ENCODE measurements at places on chromosomes 1 and 21.

- peaks cover 5% of the 10 kb centered on the region for H3K4me1 ChIP-seq
- peaks cover 19% of the 10 kb centered on the region for H3K36me3 ChIP-seq
- H3K27me3 ChIP-seq = no peaks in the 10 kb centered on the region
- DNase-seq = no peak
- H3K27ac ChIP-seq = no peak overlapping the region
- H3K4me3 ChIP-seq = no peak overlapping the region
Measured at GRCh38 chr1:202572867-202573266, 137.4 kb downstream of the SYT2 start.

- H3K4me3 ChIP-seq = no peak overlapping the region
- no peak for DNase-seq
- H3K27ac ChIP-seq = no peak overlapping the region
- no peaks in the 10 kb centered on the region for H3K36me3 ChIP-seq
- peaks cover 4% of the 10 kb centered on the region for H3K27me3 ChIP-seq
- no peaks in the 10 kb centered on the region for H3K4me1 ChIP-seq
Measured at GRCh38 chr1:227192163-227192562, 126.1 kb downstream of the CDC42BPA start.

DNA sequence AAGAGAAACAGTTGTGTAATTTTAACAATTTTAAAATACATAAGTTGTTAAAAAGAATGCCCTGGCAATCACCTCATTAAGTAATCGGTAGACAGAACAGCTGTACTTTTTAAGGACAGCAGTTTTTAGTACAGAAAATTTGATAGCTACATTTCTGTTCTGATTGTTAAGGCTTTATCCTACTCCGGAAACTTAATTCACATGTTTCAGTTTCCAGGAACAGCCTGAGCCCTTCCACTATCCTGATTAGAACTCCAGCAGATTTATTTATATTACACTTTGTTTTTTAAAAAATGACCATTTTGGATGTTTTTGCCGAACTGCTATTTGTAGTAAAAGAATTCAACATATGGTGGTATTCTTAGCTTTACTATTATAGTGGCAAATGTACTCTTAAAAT, 8.7 kb downstream of the PRRC2C start:
- peak overlapping the region; percentile 51 for H3K4me3 ChIP-seq
- no peak for DNase-seq
- peaks cover 83% of the 10 kb centered on the region for H3K4me1 ChIP-seq
- H3K27ac ChIP-seq = peak overlapping the region; percentile 47
- no peaks in the 10 kb centered on the region for H3K27me3 ChIP-seq

DNA sequence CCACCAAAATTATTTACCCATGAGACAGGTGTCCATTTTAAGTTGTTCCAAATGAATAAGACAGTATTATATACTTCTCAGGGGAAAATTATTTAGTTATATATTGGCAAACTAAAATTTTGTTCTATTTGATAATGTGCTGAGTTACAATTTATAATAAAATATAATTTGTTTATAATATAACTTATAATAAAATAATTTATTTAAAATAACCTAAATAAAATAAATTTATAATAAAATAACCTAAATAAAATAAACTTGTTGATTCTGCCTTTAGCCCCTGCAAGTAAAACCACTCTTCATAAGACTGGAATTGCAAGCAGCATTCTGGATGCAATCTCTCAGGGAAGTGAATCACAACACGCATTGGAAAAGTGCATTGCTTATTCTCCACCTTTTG, 69.6 kb downstream of the RAVER2 start:
- DNase-seq = no peak
- no peaks in the 10 kb centered on the region for H3K27me3 ChIP-seq
- no peaks in the 10 kb centered on the region for H3K4me1 ChIP-seq
- no peak overlapping the region for H3K4me3 ChIP-seq

DNA sequence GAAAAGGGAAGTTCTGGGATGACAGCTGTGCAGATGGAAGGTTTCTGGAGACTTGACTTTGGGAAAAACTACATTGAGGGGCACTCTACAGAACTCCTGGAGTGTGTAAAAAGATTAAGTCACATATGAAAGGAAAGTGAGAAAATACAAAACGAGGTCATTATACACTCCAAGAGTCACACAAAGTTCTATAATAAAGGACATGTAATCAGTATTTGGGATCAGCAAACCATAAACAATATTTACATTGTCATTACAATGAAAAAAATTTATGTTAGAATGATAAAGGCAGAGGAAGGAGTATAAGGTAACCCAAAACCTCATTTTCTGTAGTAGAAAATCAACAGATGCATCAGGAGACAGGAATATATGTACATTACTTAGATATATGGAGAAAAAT, 22.8 kb downstream of the NUP133 start:
- H3K4me3 ChIP-seq = no peak overlapping the region
- no peaks in the 10 kb centered on the region for H3K27me3 ChIP-seq
- H3K27ac ChIP-seq = no peak overlapping the region
- H3K36me3 ChIP-seq = peaks cover 35% of the 10 kb centered on the region
- no peak for DNase-seq

DNA sequence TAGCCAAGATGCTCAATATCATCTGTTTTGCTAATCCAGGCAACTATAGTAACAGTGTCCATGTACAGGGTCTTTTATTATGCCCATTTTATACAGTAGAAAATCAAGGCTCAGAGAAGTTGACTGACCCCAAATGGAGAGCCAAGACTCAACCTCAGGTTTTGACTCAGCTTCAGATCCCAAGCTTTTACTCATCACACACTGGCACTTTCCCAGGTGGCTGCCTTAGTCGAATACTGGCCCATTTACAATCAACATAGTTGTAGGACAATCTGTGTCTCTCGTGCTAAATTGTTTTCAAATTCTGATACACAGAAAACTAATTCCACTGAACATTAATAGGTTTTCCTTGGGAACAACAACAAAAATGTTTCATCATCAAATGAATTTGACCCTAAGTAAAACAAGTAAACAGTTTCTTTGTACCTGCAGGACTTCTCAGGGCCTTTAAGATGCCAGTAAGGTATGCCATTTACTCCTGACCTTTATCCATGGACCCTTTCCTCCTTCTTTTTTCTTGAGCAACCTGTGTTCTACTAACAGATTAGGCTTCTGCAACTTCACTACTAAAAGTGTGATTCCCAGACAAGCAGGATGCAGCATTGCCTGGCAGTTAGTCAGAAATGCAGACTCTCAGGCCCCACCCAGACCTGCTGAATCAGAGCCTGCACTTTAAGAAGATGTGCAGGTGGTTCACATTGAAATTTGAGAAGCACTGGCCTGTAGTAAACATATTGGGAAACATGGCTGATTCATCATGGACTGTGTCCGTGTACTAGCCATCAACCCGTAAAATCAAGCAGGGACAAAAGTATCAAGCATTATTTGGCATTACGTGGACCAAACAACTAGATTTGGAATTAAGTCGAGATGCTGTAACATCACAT, 128.8 kb downstream of the RRAGC start:
- no peak for DNase-seq
- H3K4me1 ChIP-seq = no peaks in the 10 kb centered on the region
- peaks cover 78% of the 10 kb centered on the region for H3K27me3 ChIP-seq
- H3K4me3 ChIP-seq = no peak overlapping the region
- H3K36me3 ChIP-seq = no peaks in the 10 kb centered on the region
- H3K27ac ChIP-seq = no peak overlapping the region

DNA sequence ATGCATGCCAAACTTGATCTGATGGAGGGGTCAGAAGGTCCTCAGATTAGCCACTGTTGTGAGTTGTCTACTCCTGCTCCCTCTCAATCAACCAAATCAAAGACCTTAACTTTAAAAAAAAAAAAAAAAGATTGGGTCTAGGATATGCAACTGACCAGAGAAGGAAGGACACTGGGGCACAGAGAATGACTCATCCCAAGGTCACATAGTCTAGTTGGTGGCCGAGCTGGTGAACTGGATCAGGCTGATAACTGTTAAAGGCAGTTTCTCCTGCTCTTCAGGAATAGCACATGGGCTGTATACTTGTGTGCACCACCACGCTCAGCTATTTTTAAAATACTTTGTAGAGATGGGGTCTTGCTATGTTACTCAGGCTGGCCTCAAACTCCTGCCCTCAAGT, 14.8 kb upstream of the S100A7 start:
- no peak overlapping the region for H3K27ac ChIP-seq
- no peaks in the 10 kb centered on the region for H3K4me1 ChIP-seq
- no peak for DNase-seq
- peaks cover 50% of the 10 kb centered on the region for H3K27me3 ChIP-seq
- H3K4me3 ChIP-seq = no peak overlapping the region

GRCh38 chr1:244352156-244352830, 99.4 kb downstream of the ADSS2 start:
- peaks cover 4% of the 10 kb centered on the region for H3K36me3 ChIP-seq
- H3K4me1 ChIP-seq = peaks cover 15% of the 10 kb centered on the region
- no peak overlapping the region for H3K27ac ChIP-seq
- no peak overlapping the region for H3K4me3 ChIP-seq

DNA sequence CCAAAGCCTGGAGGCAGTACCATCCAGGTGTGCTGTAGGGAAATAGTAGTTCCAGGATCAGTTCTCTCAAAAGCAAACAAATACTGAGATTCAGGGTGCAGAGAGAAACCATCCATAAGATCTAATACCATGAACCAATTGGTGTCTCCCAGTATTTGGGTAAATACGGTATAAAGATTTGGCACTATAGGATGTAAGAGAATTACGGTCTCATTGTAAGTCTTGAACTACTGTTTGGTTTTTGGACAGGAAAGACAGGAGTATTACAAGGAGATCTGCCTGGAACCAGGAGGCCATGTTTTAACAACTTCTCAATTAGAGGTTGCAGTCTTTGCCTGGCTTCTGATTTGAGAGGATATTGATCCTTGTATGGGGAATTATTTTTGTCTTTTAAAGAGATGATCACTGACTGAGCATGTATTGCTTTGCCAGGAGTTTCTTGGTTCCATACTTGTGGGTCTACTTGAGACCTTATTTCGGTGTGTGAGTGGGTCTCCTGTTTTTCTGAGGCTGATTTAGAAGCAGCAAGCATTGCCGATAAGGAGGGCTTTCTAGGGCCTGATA, 10.2 kb downstream of the AADACL4 start:
- H3K4me3 ChIP-seq = no peak overlapping the region
- no peak for DNase-seq
- H3K27me3 ChIP-seq = peaks cover 18% of the 10 kb centered on the region
- no peak overlapping the region for H3K27ac ChIP-seq
- peaks cover 6% of the 10 kb centered on the region for H3K4me1 ChIP-seq
- no peaks in the 10 kb centered on the region for H3K36me3 ChIP-seq

GRCh38 chr1:26733982-26734381, 38.2 kb downstream of the ARID1A start:
- peaks cover 19% of the 10 kb centered on the region for H3K4me1 ChIP-seq
- H3K27ac ChIP-seq = peak overlapping the region; percentile 43
- DNase-seq = no peak
- no peaks in the 10 kb centered on the region for H3K27me3 ChIP-seq

DNA sequence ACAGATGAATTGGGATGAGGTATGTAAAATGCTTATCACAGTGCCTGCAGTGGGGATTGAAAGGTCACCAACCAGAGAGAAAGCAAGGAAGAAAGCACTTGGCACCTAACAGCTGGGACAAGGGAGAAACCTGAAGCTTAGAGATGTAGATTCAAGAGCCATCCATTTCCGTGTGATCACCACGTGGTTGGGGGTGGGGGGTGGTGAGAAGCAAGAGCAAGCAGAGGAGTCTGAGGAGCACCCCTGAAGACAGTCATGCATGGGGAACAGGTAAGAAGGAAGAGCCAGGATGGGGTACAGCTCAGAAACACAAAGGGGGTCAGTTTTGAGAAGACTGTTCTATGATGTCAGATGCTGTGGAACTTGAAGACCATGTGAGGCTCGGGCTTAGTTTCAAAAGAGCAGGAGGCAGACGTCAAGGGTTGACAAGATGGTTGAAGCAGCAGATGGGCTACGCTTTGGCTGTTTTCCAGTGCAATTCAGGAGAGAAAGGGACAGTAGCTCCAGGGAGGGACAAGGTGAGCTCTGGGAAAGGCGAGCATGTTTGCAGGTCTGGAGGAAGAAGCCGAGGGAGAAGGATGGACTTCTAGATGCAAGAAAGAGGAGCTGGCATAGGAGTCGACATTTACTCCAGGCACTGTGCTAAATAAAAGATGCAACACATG, 17.4 kb downstream of the KANK4 start:
- H3K4me3 ChIP-seq = no peak overlapping the region
- no peak overlapping the region for H3K27ac ChIP-seq
- H3K36me3 ChIP-seq = no peaks in the 10 kb centered on the region
- H3K4me1 ChIP-seq = no peaks in the 10 kb centered on the region
- H3K27me3 ChIP-seq = no peaks in the 10 kb centered on the region

DNA sequence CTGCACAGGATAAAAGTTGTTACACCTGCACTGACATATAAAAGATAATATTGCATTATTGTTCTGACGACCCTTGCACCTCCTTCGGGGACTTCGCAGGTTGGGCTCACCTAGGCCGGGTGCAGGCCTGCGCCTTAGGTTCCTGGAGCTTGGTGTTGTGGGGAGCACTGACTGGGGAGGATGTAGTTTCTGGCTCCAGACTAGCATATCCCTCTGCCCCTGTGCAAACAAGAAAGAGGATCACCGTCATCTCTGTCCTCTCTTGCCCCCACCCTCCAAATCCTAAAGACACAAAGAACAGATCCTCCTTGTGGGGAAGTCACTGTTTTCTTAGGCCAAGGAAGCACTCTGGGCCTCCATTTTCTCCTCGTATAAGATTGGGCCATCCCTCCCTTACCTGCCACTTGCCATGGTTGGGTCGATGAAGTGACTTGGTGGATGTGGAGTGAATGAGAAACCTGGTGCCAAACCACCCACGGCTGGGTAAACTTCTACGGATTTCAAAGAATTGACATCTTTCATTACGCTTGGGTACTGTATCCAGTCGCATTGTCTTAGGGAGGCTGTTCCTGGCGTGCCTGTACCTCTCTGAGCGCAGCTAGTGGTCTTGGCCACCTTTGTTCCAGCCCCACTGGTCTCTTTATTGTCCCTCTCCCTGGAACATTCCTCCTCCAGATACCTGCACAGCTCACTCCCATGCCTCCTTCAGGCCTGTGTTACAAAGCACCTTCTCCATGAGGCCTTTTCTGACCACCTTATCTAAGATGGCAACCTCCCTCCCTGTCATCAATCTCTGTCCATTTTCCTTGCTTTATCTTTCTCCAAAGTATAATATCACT, 34.4 kb upstream of the PKP1 start:
- H3K27me3 ChIP-seq = peaks cover 31% of the 10 kb centered on the region
- DNase-seq = no peak
- peaks cover 2% of the 10 kb centered on the region for H3K4me1 ChIP-seq
- no peaks in the 10 kb centered on the region for H3K36me3 ChIP-seq

GRCh38 chr1:59315529-59316463, 18.9 kb downstream of the FGGY start:
- peaks cover 32% of the 10 kb centered on the region for H3K4me1 ChIP-seq
- H3K27ac ChIP-seq = no peak overlapping the region
- H3K36me3 ChIP-seq = no peaks in the 10 kb centered on the region
- DNase-seq = no peak
- no peak overlapping the region for H3K4me3 ChIP-seq
- no peaks in the 10 kb centered on the region for H3K27me3 ChIP-seq

DNA sequence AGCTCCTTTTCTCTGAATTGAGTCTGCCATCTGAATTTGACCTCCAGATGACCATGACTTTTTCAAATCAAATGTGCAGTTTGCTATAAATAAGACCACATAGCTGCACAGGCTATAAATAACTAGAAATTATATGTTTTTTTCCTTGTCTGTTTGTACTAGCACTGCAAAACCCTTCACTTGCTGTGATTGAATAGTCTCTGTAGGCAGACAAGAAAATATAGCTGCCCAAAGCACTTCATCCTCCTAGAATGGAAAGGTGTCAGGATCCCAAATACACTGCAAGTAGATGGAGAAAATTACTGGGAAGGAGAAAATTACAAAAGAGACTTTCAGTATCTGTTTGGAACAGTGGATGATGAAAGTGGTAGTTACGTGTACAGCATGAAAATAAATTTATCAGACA, 175.8 kb downstream of the APP start:
- no peak overlapping the region for H3K4me3 ChIP-seq
- peaks cover 3% of the 10 kb centered on the region for H3K4me1 ChIP-seq
- H3K36me3 ChIP-seq = peaks cover 12% of the 10 kb centered on the region
- no peaks in the 10 kb centered on the region for H3K27me3 ChIP-seq
- DNase-seq = no peak
